Right lobe of liver (tissue), 6 donors: ENCODE measurements at places on chromosomes 6 and 20.

GRCh38 chr6:115969930-115970273 lies 90.8 kb downstream of the FRK start:
- no peak for DNase-seq

DNA sequence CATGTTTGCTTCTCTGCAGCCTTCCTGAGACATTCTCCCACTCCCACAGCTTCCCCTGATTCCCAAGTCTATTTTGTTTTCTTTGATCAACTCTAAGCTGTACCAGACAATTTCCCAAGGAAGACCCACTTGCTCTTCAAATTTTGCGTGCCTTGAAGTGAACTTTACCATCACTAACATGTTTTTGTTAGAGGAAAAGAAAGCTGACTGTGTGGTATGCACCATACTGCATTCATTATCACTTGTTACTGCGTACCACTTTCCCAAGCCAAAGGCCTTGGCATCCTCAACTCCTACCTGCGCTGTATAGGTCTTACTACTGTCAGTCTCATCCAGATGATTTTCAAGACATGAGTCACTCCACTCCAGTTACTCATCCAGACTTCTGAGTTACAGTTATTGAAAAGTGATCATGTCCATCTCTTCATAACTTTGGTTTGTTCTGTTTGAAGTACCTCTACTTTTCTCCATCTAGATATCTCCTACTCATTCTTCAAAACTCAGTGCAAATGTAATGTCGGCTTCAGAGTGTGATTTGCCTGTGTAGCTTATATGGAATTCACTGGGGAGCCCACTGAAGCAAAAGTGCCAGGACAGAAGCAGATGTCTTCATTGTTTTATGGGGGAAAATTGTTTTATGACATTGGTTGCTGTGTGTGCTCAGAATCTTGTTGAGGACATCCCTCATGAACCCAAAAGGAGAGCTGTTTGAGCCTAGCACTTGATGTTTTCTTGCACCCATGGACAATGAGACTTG lies 5.2 kb downstream of the RPS12 start:
- no peak for DNase-seq

GRCh38 chr6:98384334-98384733 lies 450.0 kb upstream of the POU3F2 start:
- no peak for DNase-seq

DNA sequence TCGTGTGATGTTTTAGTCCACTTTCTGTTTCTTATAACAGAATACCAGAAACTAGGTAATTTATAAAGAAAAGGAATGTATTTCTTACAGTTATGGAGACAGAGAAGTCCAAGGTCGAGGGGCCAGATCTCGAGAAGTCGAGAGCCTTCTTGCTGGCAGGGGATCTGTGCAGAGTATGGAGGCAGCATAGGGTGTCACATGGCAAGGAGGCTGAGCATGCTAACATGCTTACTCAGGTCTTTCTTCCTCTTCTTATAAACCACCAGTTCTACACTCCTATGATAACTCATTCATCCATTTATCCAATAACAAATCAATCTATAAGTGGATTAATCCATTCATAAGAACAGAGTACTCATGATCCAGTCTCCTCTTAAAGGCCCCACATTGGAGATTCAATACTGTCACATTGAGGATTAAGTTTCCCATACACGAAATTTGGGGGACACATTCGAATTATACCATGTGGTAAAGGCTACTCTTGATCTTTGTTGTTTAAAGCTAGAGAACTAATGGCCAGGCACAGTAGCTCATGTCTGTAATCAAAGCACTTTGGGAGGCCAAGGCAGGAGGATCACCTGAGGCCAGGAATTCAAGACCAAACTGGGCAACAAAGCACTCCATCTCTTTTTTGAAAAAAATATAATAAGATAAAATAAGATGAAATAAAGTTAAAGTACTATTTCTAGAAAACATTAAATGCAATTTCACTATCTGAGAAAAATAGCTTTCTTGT lies 2.1 kb downstream of the GOPC start:
- no peak for DNase-seq

GRCh38 chr6:90062667-90063066 lies 168.4 kb downstream of the GJA10 start:
- DNase-seq: no peak

- DNase-seq: no peak
These were observed 166.2 kb downstream of the TRIM27 start for GRCh38 chr6:28757429-28758045.

DNA sequence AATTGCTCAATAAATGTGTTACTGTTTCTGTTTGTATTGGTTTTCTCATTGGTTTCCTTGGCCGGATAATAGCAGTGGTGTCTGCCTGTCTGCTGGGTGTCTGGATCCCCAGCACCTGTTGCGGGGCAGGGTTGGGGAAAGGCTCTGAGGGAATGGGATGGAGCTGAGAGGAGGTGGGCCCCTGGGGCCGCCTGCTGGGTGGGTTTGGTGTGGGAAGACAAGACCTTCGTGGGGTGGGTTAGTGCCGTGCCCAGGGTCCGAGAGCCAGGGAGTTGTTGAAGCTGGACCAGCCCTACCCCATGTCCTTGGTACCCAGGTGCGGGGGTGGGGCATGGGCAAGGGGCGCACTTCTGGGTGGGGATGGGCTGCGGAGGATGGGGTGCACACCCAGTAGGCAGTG lies 4.0 kb downstream of the SS18L1 start:
- DNase-seq: no peak

DNA sequence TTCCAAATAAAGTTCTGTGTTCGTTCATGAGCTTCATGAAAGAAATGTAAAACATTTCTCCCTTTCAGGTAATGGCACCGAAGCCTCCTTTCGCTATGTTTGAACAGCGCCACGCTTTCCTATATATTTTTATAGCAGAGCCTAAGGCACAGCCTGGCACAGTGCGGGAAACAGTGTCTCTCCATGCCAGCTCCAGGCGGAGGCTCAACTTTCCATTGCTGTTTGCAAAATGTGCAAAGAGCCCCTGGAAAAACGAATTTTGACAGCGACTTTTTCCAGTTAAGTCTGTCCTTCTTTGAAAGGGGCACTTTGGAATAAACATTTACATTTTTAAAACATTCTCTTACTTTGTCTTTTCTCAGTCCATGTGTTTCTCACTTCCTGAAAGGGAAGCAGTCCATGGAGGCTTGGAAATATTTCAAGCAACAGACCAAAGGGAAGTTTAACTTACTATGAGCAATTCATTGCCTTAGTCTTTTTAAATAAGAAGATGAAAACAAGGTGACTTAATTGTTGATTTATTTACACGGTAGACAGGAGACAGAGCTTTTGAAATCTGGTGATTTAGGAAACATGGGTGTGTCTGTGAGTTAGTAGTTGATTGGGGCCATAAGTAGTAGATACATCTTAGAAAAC lies 769 bp downstream of the CCN6 start:
- no peak for DNase-seq

DNA sequence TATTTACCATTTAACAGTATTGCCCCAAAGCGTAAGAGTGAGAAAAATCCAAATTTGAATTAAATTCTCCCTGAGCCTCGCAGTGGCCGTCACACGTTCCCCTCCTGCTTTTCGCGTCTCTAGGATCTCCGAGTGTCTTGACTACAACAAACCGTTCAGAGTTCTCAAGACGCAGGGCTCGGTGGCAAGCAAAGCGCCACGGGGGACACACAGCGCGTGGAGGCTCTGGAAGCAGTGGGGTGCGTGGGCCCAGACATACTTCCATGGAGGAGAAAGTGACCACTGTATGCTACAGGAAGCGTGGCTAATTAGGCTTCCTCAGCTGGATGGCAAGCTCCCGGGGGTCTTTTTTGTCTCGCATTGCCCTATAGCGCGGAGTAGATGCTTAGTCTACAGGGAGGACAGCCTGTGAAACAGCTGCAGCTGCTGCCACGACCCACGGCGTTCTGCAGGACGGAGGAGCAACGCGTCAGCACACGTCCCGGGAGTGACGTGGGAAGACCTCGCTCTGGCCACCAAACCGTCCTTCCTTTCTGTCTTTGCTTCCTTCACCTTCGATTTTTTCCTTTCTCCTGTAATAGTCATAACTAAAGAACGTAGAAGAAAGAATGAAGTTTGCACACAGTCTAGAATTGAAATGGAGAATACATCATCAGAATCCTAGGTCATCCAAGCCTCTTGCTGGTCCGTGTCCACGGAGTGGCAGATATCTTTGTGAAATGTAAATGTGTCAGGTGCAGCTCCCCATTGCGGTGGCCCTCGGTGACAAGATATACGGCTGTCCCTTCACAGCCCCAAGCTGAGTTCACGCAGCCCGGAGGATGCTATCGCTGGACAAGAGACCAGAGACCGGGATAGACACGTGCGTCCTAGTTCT lies 104.2 kb upstream of the QKI start:
- DNase-seq: no peak

GRCh38 chr6:74199215-74199915 lies 503.4 kb downstream of the CD109 start:
- no peak for DNase-seq

DNA sequence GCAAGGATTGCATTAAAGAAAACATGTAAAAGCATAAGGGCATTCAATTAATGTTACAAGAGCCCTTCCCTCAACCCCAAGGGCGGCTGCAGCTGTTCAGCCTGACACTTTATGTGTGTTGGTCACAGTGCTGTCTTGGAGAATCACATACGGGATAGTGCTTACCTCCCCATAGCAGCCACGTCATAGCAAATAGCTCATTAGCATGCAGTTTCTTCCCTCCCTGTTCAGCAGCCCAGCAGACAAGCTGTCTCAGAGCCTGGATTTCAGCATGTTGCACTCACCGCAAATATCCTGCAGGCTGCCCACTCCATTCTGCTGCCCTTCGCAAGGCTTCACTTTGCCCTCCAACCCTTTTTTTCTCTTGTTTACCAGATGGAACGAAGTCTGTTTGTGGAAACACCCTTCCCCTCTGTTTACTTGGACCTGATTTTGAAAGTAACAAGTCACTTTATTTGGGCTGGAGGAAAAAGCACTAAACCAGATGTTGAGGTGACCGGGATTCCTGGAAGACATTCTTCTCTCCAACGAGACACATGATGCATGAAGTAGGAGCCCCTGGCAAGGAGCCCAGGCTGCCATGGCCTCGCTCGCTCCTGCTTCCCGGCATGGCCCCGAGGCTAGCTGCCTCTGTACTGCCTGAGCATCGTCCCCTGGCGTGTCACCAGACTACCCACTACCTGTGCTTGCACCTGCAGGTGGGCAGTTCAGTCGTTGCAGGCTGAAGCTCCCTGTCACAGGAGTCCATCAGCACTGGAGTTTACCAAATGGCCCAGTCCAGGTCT lies 151.6 kb upstream of the GMDS start:
- no peak for DNase-seq

DNA sequence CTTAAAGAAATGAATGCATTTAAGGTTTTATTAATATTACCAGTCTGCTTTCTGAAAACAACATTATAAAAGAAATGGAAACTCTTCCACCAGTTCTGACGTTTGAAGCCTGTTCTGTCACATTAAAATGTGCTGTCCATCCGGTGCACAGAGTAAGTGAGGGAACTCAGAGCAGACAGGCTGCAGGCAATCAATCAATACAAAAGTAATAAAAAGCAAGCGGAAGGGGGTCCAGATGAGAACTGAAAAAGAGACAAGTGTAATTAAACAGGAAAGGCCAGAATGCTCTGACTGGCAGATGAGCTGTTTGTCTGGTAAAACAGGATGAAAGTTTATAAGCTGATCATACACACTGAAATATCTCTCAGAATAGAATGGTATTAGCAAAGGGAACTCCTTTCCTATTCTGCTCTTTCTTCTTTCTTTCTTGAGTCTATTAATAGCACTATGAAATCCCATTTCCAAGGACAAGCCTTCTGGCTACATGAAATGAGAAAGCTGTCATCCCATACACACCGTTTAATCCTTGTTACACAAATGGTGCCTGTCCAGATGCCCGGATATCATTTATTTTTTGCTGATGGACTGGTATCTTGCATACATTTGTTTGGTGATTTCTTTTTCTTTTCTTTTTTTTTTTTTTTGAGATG lies 94.3 kb downstream of the RAMACL start:
- no peak for DNase-seq

DNA sequence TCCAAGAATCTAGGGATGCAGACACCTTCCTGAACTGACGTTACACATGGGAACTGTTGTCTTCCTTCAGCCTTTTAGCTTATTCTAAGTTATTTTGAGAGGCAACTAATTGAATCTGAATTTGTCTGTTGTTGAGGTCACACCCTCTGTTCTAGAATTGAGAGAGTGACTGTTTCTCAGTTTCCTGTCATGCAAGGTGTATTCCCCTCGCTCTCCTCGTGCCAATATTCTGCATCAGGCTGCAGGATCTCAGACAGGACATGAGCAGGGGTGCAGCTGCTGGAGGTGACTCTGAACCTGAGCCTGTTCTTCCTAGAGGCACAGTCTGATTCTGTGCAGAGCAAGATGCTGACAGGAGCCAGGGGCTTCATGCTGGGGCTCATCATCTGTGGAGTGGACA lies 52.5 kb downstream of the HLA-DPB1 start:
- no peak for DNase-seq

GRCh38 chr6:100592929-100593328 lies 128.2 kb upstream of the SIM1 start:
- DNase-seq: no peak

DNA sequence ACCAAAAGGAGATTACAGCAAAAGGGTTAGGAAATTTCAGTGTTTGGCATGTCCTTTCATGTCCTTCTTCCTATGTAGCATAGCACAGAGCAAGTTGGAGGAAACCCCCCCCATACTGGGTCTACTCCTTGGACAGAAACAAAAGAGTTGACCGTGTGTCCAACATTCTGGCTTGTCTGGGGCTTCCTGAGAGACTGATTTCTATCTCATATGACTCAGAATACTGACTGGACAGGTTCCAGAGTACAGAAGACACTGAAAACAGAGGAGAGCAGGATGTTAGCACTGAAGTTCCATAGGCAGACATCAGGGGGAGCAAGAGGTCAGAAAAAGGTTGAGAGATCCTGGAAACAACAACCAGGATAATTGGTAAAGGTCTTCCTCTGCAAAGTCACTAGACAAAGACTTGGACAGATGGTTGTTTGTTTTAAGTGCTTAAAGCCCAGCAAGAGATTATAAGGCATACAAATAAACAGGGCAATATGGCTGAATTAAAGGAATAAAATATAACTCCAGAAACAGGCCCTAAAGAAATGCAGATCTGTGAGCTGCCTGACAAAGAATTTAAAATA lies 48.4 kb downstream of the USP49 start:
- DNase-seq: no peak

- no peak for DNase-seq
These were observed 39.6 kb downstream of the RAB44 start for GRCh38 chr6:36737043-36737785.

DNA sequence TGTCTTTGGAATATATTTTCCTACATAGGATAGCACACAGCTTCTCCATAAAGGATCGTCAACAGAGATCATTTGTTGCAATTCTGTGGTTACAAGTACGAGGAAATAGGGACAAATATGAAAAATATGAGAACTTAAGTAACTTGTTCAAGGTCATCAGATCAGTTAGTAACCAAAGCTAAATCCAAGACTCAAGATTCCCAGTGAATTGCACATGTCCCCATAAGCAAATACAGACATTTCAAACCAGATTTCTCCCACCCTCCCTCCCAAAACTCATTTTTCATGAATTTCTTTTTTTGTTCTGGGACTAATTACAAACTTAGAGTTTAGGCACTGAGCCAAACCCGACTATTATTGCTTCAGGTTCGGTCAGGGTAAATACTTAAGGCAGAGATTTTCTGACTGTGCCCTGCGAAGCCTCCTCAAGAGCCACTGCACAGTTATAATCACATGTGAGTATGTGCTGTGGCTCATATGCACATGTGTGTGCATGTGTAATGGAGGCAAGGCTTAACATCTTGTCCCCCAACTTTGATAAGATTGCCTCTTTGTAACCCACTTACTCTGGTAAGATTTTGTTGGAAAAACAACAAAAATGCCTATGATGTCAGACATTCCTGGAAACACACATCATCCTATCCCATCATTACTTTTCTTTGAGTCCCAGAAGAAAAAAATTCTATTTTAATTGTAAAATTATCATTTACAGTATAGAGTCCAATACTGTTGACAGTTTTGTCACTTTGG lies 216.2 kb downstream of the CD83 start:
- no peak for DNase-seq
